ENCODE measurements at places on chromosomes 3 and 15. TPM values are rescaled to one million over a fixed set of nuclear protein-coding genes. Genes with fewer than 3 reads are reported as not detected.

Gene IL12A
- total RNA-seq, result 0.33 TPM

Gene ALDH1A2
- total RNA-seq, result 39.8 TPM

Gene ADCY5
- not detected for total RNA-seq

Gene GALNT15
- 19.9 TPM for total RNA-seq

Gene SPG11
- 43.8 TPM for total RNA-seq

Gene ARID3B
- 4.9 TPM for total RNA-seq

Gene CLDN16
- under 0.01 TPM for total RNA-seq

Gene CYP8B1
- total RNA-seq, result not detected

Gene CASR
- under 0.01 TPM for total RNA-seq

Gene DUOXA2
- not detected for total RNA-seq

Gene GRAMD2A
- not detected for total RNA-seq

Gene THBS1
- 11,178 TPM for total RNA-seq

Gene MEGF11
- total RNA-seq, result not detected

Gene CCR8
- not detected for total RNA-seq

Gene MFGE8
- total RNA-seq, result 24.2 TPM

Gene GPR87
- 0.33 TPM for total RNA-seq

All from vein endothelial cell (primary cell).